Activated gamma-delta T cell treated with anti-CD3 and anti-CD28 coated beads, Interleukin-2, amount 50 U/mL, for 16 hours (primary cell): ENCODE measurements at places on chromosomes 4 and X.
A peak's percentile ranks its signal among the peaks of the same experiment; 100 is the strongest.

- DNase-seq = no peak
Observed at GRCh38 chr4:83556006-83556707, 20.2 kb downstream of the GPAT3 start.

DNA sequence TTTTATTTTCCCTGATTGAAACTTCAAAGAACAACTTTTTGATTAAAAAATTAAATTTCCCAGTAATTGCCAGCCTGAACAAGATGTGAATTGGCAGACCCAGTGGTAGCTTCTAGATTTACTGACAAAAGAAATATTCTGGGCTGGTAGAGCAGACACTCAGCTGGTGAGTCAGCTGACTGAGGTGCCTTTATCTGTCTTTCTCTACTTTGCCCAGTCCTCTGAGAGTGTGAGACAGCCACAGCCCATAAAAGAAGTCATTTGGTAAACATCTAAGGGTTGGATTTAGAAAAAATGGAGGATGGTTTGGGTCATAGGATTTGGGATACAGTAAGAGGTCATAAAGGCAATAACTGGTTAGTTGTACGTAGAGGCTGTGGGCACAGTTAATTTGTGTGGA lies 54.5 kb downstream of the CCSER1 start:
- no peak for DNase-seq

- no peak for DNase-seq
Observed at GRCh38 chr4:85968945-85969819, 390.7 kb downstream of the MAPK10 start.

DNA sequence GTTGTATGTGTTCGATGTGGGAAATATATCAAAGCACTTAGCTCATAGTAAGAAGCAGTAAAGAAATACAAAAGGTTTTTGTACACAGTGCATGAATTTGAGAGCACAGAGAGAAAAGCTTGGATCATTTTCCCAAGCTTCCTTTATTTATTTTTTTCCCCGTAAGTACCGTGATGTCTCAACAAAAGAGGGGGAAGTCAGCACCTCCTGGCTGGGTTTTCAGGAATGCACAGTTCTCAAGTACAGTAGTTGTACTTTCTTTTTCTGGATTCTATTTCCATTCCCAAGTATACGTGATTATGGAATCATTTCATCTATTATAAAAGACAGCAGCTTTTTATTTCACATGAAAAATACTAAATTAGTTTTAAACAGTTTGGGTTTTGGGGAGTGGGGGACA lies 171.5 kb upstream of the EDNRA start:
- no peak for DNase-seq

- DNase-seq = no peak
Observed at GRCh38 chrX:118764122-118764521, 36.7 kb downstream of the IL13RA1 start.

GRCh38 chrX:19824603-19825002 lies 62.8 kb downstream of the SH3KBP1 start:
- no peak for DNase-seq

DNA sequence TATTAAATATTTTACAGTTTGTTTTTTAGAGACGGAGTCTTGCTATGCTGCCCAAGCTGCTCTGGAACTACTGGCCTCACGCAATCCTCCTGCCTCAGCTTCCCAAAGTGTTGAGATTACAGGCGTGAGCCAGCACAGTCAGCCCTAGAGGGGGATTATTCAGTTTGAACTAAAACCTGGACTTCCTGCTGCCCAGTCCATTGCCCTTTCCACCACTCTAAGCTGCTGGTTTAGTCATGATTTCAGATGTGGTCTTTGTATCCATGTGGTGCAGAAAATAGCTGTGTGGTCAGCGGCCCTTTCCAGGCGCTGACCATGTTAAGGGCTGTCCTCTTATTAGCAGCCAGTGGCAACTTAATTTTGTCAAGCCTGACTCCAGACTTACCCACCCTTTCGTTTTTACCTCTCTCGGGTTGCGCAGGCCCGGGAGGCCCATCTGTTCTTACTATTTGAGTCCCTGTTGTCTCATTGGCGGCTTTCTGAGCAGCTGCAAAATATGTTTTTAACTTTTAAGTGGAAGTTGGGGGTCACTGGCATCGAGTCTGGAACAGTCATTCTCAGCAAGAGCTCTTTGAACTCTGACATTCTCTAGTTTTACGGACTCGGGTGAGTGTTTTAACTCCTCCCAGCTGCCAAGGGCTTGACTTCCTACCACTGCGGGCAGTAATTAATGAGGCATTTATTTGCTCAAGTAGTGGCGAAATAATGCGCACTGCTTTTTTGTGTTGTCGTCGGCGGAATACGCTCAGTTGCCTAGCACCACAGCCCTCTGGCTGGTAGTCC lies 773 bp upstream of the VMA21 start:
- no peak for DNase-seq

GRCh38 chrX:45710081-45710801 lies 509.6 kb upstream of the DIPK2B start:
- DNase-seq = peak; percentile 2

- no peak for DNase-seq
Observed at GRCh38 chr4:948936-949300, 16.7 kb downstream of the TMEM175 start.

GRCh38 chr4:76233529-76233928 lies 18.0 kb upstream of the FAM47E start:
- no peak for DNase-seq

DNA sequence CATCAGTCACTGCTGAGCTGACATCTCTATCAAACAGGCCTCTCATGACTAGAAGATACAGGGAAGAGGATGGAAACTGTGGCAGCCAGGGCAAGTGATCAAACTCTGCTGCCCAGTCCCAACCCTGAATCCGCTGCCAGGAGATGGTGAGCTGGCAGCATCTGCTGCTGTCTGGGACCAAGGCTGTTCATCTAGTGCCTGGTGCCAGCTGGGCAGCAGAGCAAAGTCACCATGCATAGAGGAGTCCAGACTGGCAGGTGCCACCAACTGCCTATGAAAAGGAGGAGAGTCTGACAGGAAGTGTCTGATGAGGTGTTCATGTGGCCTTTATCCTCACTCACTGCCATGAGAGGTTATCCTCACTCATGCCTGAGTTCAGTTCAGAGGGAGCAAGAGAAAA lies 518.9 kb downstream of the MID1IP1 start:
- no peak for DNase-seq

DNA sequence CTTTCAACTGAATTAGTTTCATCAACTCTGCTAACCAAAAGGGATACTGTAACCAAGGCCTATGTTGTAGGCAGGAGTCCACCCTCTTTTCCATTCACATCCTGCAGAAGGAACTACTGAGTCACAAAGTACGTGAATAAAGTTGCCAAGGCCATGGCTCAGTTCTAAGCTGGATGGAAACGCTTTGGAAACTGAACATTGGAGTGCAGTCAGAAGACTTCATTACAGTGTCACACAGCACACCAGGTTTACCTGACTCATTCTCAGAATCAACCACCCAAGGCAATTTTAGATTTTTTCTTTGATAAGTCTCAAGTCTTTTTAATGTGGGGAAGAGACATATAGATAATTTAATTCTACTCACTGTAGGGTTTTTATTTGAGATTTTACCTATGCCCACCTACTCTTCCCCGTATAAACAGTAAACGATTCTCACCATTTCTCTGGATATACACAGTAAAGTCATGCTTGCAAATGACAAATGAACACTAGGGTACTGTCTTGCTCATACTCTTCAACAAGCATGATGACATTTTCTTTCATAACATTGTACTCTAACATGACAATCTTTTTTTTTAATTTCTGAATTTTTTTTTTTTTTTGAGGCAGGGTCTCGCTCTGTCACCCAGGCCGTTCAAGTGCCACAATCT lies 58.9 kb upstream of the RBM47 start:
- DNase-seq = no peak

- DNase-seq = no peak
Observed at GRCh38 chr4:76750716-76751115, 147.2 kb downstream of the SOWAHB start.

GRCh38 chrX:104008831-104009230 lies 4.7 kb downstream of the H2BW1 start:
- DNase-seq = no peak

- DNase-seq = no peak
Observed at GRCh38 chr4:128590773-128591172, 218.7 kb upstream of the JADE1 start.

- DNase-seq = no peak
Observed at GRCh38 chrX:148700021-148700420, 199.6 kb downstream of the AFF2 start.

GRCh38 chr4:86354390-86354789 lies 5.5 kb downstream of the MAPK10 start:
- no peak for DNase-seq

GRCh38 chrX:20802036-20802435 lies 535.3 kb upstream of the RPS6KA3 start:
- no peak for DNase-seq

GRCh38 chr4:39636531-39637184 lies 2.0 kb downstream of the SMIM14 start:
- DNase-seq = peak; percentile 6

- DNase-seq = no peak
Observed at GRCh38 chr4:161186012-161186411, 977.8 kb downstream of the FSTL5 start.

DNA sequence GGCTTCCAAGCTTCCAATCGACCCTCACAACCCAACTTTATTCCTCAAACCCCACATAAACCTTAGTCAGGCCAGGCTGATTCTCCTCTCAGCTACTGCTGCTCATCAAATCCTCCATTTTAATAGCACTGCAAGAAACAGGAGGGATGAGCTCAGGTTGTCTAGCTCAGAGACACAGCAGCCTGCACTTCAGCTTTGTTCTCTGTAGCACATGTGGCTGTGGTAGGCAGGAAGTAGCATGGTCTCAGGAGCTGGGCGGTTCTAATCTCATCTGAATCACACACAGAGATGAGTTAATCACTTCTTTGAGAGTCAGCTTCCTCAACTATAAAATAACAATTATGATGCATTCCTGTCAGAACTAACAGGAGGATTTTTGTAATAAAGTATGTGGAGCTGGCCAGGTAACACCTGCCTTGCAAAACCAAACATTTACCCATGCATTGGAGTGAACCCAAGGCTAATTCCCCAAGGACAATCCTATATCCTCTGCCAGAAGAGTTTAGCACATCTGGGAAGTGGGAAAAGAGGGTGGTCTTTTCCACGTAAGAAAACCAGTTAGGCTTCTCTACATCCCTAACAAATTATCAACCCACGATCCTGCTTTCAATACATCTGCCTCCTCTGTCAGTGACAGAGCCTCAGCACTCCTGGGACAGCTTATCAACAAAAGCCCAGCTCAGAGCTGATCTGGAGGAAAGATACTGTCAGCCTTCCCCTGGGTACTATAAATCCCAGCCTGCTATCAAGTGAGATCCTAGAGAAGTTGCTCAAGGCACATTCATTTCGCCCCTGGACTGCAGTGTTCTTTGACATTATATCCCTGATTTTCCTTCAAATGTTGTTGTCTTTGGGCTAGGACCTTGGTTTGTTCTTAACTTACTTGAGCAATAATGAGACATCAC lies 32.8 kb downstream of the ELOVL6 start:
- peak; percentile 40 for DNase-seq

- DNase-seq = no peak
Observed at GRCh38 chr4:161208564-161208963, 955.2 kb downstream of the FSTL5 start.

DNA sequence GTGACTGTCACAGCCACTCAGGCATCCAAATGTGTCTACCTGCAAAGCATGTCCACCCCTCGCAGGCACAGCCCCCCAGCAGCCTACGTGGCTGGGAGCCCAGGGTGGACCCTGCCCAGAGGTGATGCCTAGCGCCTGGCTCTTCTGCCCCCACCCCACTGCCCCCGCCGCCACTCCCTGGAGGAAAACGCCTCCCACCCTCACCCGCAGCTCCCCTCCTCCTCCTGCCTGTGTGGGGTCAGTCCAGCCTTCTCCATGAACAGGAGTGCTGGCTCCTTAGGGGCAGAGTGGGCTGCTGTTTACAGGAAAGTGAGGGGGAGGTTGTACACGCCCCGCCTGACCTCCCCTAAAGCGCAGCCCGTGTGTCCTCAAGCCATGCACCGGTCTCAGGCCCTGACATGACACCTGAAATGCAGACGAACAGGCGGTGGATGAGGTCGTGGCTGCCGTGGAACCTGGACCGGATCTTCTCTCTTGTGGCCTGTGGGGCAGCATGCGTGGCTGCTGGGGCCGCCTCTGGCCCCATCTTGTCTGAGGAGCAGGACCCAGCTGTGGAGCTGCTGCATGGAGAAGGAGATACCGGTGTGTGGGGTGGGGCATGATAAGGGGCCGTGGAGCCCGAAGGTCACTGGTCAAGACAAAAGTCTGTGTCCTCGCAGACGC lies 11.9 kb upstream of the MXD4 start:
- no peak for DNase-seq

- DNase-seq = no peak
Observed at GRCh38 chr4:108255203-108255747, 86.5 kb upstream of the LEF1 start.

GRCh38 chr4:46329118-46329976 lies 60.6 kb downstream of the GABRA2 start:
- no peak for DNase-seq

GRCh38 chr4:101142259-101142658 lies 205.1 kb downstream of the PPP3CA start:
- DNase-seq = no peak

DNA sequence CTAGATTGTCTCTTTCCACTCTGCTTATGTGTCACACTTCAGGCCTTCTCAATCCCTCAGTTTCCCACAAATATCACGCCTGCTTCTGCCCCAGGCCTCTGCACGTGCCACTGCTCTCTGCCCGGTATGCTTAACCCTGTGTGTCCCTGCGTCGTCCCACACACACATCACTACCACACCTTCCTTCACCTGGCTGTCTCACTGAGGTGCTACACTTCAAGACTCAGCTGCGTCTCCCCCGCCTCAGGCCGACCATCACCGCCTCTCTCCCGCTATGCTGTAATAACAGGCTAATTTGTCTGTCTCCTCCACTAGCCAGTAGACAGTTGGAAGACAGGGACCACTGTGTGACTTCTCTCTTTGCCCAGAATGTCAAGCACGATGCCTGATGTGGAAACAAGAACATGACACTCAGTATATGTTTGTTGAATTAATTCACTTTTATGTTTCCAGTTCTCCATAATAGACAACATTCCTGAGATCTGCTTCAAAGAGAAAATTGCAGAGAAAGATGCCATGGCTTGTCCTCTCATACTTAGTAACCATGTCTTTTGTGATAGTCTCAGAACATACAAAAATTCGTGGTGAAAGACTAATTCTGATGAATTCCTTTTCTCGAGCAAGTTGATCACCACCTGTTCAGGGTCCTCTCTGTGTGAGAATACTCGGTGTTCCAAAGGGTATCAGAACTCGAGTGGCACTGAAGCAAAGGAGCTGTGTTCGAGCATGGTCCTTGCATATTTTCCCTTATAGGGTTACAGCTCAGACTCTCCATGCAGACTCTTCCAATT lies 54.2 kb downstream of the AFAP1 start:
- DNase-seq = no peak

DNA sequence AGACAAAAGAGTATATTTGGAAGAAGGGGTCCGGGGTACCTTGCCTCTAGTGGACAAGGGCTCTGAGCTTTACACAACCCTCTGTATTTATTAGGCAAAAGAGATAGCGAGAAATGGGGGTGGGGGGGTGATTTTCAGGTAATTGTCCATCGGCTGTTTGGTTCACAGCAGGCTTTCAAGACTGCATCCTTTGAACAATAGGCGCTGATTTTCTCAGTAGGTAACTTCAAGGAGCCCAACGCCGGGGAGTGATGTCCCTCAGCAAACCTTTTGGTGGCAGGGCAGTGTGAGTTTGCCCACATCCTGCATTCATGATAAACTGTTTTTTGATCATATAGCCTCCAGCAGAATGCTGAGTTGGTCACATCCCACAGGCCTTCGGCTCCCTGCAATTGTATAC lies 61.6 kb downstream of the KDM5C start:
- DNase-seq = no peak

- no peak for DNase-seq
Observed at GRCh38 chr4:166839615-166840251, 394.6 kb downstream of the SPOCK3 start.
